ENCODE measurements at places on chromosomes 1 and 21.

DNA sequence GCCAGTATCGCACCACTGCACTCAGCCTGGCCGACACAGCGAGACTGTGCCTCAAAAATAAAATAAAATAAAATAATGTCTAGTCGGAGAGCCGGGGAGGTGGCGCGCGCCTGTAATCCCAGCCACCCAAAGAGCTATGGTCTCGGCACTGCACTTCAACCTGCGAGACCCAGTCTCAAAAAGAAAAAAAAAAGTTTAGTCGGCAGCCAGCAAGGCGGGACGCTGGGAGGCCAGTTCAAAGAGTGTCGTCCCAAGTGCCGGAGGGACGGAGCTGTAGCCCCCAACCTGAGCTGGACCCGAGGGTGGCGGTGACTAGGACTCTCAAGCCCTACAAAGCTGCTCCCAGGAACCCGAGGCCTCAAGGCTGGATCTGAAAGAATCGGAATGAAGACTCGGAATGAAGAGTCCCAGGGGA, 632 bp upstream of the FALEC start:
- no peak for DNase-seq

GRCh38 chr1:161843156-161843555, 77.0 kb downstream of the ATF6 start:
- no peak for DNase-seq

DNA sequence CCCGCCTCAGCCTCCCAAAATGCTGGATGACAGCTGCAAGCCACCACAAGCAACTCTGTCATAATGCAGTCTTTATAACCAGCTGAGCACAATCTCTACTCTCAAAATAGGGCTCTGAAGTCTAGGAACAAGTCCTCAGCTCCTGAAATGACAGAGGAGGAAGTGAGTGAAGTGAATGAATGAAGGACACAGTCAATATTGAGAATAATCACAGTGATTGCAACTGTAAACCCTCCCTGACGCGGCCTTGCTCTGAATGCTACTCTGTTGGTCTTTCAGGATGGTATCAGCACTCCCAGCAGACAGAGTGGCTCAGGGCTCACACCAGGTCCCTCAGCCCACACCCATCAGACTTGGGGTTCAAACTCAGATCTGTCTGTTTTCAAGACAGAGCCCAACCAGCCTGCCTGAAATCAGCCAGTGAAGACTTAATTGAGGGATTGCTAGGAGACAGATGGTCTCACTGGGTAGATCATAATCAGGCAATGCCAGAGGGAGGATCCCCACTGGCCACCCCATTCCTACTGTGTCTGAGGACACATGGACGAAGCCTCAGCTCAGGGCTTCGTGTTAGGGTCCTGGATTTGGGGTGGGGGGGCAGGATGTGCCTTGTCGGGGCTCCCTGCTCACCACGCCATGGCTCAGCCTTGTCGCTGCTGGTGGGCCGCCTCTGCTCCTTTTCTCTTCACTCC, 20.9 kb downstream of the RNF187 start:
- DNase-seq: no peak

DNA sequence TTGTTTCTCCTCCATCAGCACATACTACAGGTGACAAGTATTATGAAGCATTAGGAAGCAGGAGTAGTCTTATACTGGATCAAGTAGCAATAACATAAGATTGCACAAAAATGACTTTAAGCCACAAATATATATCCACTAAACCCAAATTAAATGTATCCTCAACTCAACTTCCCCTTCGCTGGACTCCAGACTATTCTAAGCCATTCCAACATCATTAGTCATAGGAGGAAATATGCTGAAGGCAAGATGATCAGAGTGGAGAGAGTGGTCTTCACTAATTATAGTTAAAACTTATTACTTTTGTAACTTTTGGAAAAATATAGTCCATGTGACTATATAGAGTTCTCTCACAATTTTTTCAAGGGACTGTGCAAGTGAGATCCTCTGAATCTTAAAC, 390.7 kb upstream of the ZP4 start:
- DNase-seq: no peak

- DNase-seq: no peak
Observed at GRCh38 chr1:63743781-63744180, 30.0 kb upstream of the ROR1 start.

- no peak for DNase-seq
Observed at GRCh38 chr1:94805912-94806311, 14.2 kb upstream of the SLC44A3 start.

DNA sequence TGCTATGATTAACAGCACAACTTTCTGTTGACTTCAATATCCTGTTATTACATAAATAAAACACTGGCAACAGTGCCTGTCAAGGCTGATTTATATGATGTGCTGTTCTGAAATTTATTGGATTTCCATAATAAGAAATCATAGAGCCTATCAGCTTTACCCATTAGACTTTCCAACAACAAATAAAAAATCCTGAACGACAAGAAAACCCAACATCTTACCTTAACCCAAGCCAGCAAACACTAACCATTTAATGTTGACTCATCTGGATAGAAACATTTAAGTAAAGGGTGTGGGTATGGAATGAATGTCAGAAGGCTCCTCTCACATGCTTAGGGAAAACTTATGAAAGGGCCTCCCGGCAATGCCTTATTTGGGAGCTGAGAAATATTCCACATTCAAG, 165.1 kb downstream of the SLC45A1 start:
- no peak for DNase-seq

GRCh38 chr1:24793447-24794129, 48.3 kb downstream of the CLIC4 start:
- no peak for DNase-seq

GRCh38 chr1:15344800-15345704, 64.6 kb upstream of the EFHD2 start:
- DNase-seq: no peak

- no peak for DNase-seq
Observed at GRCh38 chr21:42781150-42781970, 98.0 kb downstream of the WDR4 start.

DNA sequence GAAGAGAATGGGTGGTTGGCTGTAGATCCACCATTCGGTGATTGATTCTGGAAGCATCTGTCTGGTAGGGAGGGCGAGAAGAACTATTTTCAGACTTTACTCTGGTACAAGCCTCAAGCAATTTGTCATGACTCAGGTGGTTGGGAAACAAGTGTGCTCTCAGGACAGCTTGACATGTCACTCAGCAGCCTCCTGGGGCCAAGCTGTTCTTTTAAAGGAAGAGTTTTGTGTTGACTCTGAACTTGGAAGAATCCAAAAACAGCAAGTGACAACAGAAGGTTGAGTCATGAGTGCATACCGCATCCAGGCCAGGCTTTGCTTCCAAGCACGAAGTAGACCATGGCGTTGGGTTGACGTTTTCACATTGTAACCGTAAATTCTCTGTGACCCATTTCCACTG, 65.9 kb downstream of the CLIC6 start:
- no peak for DNase-seq

- DNase-seq: no peak
Observed at GRCh38 chr21:36446301-36446700, 33.6 kb downstream of the CLDN14 start.

DNA sequence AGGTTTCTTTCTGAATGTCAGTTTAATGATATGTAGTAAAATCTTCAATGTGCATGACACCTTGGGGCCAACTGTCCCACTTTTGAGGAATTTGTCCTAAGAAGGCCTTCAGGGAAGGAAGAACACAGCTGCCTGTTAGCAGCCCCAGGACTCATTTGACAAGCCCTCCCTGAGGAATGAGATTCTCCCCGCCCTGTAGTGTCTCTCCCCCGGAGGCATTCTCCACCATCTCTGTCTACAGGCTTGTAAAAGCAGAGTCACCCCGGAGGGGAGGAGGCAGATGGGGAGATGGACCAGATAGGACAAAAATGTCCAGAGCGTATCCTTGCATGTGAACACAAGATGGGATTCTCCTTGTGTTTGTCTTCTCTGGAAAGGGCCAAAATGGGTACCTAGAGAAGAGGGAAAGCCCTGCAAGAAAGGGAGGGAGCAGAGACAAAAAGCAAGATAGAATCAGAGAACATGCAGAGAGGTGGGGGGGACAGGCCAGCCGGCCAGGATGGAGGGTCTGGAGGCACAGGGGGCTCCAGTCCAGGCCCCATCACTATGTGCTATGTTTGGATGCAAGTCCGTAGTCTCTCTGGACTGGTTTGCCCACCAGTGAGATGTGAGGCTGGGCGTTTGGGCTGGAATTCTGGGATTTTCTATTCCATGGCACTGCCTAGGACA, 12.0 kb upstream of the WNT3A start:
- DNase-seq: no peak

Data from T-helper 1 cell (primary cell).